ENCODE measurements at places on chromosomes 2 and 18.

DNA sequence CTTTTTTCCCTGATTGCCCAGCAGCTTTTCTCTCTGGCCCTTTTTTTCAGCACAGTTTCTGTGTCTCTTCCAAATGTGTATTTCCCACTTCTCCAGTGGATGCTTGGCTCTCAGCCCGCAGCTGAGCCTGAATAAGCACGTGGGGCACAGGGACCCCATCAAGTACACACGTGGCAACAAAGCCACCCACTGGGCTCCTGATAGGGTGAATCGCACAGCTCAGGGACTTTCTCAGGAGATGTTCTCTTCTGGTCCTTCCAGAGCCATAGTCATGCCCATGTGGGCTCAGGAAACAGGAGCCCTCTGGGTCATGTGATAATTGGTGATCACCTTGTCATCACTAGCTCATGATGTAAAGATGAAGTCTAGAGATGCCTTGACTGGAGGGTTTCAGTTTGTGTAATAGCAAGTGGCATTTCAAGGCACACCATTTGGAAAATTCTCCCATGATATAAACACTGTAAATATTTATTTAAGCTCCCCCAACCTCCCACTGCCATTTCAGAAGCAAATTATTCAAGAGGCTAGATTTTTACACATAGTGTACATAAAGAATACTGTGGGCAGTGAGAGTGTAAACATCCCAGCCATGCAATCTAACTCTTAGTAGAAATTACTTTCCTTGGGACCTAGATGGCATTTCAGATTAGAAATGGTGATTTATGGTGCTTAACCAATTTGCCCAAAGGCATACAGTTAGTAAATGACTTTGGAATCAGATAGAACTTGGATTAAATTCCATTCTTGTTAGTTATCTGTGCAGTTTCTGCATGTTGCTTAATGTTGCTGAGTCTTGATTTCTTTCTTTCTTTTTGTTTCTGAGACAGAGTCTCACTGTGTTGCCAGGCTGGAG lies 597.5 kb downstream of the SLC4A3 start:
- DNase-seq, result no peak

- DNase-seq, result no peak
Observed at GRCh38 chr2:101297383-101297782, 11.1 kb downstream of the RNF149 start.

DNA sequence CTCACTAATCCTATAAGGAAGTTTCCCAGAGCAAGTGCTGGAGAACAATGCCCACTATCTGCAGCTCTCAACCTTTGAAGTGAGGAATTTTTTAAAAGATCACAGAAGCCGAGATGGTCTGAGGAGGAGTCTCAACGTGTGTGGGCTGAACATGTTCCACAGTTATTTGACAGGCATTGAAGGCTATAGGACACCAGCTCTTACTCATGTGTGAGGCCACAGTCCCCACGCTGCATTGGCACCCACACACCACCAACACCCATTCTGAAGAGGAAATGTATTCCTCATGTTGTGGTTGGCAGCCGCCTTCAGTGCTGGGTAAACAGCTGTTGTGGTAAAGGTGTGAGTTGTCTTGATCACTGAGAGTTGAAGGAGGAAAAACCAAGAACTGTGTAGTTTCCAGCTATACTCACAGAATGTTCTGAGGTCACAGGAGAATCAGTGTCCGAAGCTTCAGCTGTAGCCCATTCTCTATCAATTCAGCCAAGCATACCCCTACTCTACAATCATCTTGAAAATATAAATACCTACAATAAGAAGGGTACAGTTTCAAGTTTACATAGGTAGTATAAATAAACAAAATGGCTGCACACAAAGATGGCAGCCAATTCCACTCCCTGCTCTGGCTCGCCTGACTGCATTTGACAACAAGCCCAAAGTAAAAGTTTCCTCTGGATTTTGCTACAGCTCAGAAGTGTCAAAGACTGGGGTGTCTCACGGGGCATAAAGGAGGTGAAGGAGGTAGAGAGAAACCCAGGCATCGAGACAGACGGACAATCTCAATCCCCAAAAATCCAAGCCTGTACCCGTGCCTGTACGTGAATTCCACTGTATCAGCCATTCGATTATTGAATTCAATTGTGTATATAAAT lies 12.1 kb downstream of the CD226 start:
- DNase-seq, result no peak

- no peak for DNase-seq
Observed at GRCh38 chr2:10042301-10043161, 819 bp upstream of the KLF11 start.

- DNase-seq, result no peak
Observed at GRCh38 chr18:26103579-26103978, 13.2 kb upstream of the SS18 start.

- no peak for DNase-seq
Observed at GRCh38 chr2:137813176-137813575, 151.1 kb upstream of the HNMT start.

DNA sequence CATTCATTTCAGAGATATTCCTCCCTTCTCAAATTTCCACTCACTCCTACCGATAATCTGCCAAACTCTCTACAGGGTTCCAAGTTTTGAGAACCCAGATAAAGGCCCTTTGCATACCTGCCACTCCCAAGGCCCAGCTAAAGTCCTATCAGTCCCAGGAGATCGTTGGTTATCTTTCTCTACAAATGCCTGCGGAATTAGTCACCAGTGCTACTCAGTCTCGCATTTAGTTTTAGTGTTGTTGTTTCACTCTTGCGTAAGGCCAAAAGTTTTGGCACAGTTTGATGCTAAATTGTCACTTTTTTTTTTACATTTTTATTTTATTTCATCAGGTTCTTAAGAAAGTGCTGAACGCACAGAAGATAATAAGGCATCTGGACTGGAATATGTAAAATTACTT lies 29.2 kb upstream of the SETBP1 start:
- no peak for DNase-seq

- no peak for DNase-seq
Observed at GRCh38 chr2:200252265-200253067, 54.0 kb upstream of the SPATS2L start.

DNA sequence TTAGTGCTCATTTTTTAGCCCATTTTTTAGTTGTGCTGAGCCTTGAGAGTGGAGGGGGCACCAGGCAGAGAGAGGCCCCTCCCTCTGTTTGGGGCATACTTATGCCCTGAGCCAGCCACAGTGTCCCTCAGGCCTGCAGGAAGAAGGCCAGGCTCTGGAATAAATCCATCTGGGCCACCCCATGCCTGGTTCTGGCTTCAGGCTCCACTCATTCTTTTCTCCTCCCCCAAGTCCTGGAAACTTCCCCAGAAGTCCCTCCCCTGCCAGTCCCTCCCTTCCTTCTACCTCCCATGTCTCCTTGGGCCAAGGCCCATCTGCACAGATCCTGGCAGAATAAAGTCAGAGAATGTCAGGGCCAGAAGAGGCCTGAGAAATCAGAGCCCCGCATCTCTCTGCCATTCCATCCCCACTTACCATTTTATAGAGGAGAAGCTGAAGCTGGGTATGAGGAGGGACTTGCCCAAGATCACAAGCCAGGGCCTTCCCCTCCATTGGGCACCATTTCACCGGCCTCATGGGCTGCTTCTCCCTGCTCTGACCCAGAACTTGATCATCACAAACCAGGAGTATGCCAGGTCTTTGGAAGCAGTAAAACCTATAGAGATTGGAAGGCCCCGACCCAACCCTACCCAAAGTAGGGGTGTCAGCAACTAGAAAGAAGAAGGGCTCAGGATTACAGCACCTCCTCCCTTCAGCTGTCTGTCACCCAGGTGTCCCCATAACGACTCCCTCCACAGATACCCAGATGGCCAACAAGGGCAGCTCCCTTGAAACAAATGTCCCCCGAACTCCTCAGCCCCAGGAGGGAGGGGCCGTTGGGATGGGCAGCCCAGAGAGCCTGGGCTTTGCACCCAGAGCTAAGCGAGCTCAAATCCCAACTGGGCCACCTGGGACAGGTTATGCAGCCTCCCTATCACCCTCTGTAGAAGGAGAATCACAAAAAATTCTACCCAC lies 108.4 kb downstream of the POLR1A start:
- no peak for DNase-seq

- no peak for DNase-seq
Observed at GRCh38 chr2:69547984-69548715, 95.4 kb downstream of the AAK1 start.

GRCh38 chr2:28726177-28726576 lies 25.5 kb upstream of the PPP1CB start:
- no peak for DNase-seq

DNA sequence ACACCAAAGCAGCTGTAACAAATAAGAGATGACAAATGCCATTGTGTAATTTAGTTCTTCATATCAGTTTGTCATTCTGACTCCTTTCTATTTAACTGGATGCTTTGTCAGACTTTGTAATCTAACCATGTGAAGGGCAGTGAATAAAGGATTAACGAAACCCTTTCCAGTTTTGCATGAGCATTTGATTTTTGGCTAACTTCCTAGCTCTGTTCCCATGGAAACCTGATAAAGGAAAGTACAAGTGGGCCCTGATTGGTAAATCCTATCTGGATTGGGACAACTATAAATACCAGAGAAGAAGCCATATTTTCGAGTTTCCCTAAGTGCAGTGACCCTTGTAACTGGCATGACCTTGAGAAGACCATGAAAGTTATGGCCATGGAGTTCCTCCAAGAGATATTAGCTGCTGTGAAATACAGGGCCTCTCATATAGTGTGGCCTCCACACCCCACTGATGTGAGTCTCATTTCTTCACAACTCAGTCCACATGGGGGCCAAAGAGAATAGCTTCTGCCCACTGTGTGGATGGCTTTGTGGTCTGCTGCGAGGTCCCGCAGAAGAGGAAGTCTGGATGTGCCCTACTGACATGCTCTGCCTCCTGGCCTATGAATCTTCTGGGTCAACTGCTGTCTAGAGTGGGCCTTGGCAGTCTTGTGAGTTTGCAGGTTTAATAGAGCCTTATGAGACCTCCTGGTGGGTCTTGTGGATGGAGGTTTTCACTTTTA lies 38.2 kb upstream of the CYP1B1 start:
- no peak for DNase-seq

DNA sequence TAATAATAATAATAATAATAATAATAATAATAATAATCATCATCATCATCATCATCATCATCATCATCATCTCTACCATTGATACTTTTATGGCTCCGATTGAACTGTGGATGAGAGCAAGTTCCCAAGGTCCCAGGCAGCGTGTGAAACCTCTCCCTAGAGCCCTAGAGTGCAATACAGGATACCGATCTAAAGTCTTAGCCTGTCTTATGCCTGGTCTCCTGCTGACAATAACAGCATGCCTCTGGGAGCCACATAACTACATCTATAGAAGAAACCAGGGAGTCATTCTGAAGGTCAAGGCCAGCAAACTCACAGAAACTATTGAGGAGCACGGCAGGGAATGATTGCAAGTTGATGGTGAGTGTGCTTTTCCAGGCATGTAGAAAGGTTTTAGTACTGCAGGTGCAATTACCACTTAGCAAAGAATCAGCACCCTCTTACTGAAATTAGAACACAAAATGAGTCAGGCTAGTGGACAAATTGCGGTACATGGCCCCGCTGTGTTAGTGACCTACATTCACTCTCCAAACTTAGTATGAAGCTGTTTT lies 457.2 kb upstream of the CDH20 start:
- DNase-seq, result no peak

DNA sequence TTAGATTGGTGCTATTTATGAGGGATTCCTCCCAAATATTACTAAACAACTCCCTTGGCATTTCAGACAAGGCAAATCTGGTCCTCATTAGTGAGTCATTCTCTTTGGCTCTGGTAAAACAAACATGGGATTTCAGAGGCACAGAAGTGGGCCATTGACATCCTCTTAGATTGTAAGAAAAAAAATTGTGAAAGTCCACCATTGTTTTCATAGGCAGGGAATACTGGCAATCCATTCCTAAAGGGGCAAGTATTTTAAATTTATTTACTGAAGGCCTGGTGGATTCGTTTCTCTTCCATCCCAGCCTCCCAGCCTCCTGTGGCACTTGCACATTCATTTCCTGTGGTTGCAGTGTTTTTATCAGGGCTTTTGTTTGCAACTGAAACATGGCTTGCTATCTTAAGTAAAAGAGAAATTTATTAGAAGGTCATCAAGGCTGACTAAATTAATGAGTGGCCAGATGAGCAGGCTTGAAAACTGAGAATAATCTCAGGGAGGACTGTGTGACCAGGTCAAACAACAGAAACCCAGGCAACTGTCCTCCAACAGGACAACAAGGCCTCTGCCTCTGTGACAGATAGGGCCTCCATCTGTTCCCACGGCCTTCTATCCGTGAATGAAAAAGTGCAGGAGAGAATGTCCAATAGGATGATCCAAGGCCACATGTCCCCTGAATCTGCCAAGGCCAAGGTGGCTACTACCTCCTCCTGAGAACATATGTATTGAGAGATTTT lies 23.1 kb upstream of the TNFAIP6 start:
- DNase-seq, result no peak

DNA sequence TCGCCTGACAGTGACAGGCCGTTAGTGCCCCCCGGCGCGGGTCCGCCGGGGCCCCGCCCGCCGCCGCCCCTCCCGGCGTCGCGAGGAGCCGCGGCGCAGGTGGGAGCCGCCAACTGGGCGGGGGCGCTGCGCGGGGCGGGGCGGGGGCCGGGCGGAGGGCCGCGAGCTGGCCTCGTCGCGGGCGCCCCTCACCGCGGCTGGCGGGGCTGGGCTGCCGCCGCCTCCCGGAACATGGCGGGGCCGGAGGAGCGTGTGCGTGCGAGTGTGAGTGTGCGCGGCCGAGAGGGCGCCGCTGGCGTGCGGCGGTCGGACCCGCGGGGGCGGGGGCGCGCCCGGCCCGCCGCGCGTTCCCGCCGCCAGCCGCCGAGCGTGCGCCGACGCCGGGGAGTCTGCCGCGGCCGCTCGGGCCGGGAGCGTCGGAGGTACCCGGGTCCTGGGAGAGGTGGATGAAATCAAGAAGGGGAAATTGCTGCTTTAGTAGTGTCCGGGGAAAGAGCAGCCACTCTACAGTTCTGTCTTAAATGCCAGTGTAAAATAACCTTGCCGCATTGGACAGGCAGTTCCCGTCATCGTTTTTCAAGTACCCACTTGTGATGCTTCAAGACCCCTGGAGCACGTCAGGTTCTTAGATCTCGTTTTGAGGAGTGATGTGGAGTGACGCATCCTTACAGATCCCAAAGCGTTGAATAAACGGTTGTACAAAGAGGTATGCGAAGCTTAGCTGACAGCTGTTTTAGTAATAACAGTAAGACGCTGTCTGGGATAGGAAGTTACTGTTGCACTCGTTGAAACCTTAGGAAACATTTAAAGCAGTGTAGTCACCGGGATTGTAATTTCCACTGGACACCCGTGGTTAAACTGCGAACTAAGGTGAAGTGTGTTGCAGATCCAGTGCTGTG lies 836 bp downstream of the ANKRD12 start:
- DNase-seq, result peak; percentile 79

- DNase-seq, result no peak
Observed at GRCh38 chr2:54486766-54487165, 30.6 kb downstream of the SPTBN1 start.

Data from NCI-H2081 (cell line).